HCEC 1CT (cell line): ENCODE measurements at places on chromosomes 2 and 18.

- peak; percentile 29 for DNase-seq
Observed at GRCh38 chr18:39464006-39464405, 1898.4 kb upstream of the CELF4 start.

DNA sequence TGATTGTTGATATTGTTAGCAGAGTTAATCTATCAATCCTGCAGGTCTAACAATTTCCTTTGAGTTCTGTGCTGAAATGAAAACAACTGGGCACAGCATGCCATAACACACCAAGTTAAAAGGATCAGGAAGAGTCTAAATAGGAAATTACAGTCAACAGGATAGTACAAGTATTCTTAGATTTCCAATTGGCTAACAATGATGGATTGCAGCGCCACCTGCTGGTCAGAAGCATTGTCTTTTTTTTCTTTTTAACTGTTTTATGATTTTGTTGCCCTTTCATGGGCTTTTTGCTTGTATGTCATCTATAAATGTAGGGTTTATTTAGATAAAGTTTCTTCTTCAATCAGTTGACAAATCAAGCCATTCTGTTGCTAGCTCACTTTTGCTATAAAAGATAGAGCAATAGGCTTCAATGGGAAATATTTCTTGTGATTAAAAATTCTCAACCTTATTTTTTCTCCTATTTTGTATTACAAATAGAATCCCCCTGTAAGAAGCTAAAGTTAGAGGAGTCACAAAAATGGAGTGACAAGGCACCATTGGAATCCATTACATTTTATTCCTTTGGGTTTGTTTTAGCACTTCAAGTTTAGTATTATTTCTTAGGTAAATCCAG, 40.8 kb upstream of the RPRM start:
- DNase-seq = peak; percentile 25

DNA sequence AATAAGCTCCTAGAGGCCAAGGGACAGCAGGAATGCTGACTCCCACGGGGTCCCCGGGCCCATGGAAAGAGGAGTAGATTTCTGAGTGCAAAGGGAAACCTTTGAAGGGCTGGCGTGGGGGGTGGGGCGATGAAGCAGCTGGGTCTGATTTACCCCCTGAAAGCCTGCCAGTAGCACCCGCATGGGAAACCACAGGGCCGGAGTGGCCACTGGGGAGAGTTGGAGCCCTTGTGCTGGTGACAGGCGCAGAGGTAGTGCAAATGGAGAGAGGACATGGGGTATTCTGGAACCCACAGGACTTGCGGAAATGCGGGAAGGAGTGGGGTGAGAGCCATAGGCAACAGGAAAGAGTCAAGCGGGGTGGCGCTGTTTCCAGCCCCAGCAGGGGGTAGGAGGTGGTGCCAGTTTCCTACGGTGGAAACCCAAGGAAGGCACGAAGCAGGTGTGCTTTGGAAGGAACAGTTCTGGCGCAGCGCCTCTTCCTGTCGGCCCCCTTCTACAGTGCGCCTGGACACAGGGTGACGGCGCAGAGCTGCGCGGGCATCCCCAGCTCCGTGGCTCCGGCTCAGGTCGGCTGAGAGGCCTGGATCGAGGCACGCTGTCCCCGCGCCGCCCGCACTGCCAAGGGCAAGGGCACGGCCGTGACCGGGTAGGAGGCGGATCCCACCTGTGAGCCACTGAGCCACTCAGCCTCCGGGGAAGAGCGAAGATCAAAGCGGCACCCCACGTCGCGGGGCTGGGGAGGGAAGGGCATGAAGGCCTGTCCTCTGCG, 149.0 kb upstream of the GLI2 start:
- no peak for DNase-seq

DNA sequence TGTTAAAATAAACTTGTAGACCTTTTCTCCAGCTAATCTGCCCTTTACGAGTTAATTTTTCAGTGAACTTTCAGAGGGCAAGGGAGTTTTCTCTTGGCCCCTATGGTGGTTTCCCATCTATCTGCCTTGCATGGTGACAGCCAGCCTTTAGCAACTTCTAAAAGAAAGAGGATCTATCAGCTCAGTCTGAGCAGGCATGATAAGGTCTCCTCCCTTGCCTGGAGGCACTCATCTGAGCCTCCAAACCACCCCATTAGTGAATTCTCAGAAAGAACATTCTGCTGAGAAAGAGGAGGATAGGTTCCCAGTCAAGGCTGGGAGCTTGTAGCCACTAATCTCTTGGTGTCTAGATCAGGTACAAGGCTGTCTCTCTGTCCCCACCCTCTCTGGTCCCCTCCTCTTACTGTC, 10.7 kb upstream of the GYPC start:
- DNase-seq = no peak

GRCh38 chr2:33412920-33413319, 63.5 kb upstream of the RASGRP3 start:
- peak; percentile 70 for DNase-seq

- DNase-seq = peak; percentile 12
Observed at GRCh38 chr2:9918275-9918674, 33.2 kb upstream of the GRHL1 start.

DNA sequence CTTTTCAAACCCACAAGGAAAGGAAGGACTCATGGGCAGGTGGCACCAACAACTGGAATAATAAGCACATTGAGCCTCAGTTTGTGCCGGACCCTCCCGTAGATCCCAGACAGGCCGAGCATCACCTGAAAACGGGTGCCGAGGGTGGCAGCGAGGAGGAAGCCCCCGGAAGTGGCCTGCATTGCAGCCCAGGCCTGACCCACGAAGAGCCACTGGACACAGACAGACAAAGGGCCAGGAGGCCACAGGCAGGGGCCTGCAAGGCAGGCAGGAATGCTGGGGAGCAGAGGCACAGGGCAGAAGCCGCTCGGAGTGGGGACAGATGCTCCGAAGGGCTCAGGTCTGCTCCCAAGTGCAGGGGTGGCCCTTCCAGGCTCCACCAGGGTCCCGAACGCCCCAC, 31.7 kb downstream of the MTERF4 start:
- no peak for DNase-seq

DNA sequence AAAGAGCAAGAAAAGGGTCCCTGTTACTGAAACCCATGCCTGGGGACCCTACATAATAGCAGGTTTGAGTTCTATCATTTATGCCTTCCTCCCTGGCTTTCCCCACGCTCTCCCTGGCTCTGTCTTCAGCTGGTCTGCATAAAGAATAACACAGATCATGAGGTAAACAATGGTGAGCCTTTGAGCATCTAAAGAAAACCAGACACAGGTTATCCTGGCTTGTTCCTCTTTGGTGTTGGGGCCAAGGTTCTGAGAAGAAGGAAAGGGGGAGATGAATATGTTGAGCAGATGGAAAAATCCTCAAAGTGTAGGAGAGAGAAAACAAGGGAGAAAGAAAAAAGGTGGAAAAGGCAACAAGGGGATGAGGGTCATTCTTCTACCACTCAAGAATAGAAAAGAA, 127.3 kb downstream of the CABYR start:
- DNase-seq = no peak

DNA sequence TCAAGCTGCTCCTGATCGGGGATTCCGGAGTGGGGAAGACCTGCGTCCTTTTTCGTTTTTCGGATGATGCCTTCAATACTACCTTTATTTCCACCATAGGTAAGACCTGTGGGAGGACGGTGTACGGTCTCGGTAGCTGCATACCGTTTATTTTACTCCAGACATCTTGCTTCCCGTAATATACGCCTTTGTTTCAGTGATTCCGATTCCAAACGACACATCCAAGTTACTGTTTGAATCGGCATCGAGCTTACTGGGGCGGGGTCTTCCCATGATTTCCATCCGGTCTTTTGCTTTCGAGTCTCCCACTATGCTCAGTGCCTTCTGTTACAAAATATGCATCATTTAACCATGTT, 731 bp downstream of the RAB10 start:
- no peak for DNase-seq

DNA sequence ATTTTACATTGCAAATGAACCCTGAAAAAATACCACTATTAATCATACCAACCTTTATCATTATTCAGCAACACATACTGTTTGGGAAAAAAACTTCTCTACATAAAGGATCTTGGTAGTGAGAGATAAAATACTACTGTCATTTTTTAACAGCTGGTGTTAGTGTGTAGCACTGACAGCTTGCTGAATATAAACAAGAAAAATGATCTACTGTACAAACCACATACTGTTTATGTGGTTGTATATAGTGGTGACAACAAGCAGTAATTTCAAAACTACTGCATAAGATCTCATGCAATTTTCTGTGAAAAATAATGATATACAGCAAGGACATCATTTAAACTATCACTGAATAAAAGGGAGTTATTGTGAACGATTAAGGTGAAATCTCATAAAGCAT, 601.2 kb downstream of the LRP1B start:
- DNase-seq = peak; percentile 1

DNA sequence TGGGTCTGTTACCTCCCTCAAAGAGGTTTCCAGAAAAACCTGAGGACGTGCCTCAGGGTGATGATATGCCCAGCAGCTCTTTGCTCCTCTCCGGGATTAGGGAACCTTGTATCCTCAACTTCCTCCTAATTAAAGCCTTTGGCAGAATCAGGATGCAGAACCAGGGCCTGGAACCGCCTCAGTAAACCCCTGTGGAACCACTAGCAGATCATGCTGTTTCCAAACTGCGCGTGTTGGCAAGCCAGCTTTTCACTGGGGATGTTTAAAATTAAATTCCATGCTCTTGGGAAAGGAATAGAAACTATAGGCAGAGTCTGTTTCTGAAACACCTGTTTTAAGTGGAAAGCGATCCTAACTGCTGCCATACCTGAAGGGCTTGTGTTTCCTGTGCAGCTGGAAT, 26.4 kb downstream of the CRIM1 start:
- DNase-seq = no peak

GRCh38 chr2:50575232-50575631, 456.7 kb downstream of the NRXN1 start:
- DNase-seq = no peak

DNA sequence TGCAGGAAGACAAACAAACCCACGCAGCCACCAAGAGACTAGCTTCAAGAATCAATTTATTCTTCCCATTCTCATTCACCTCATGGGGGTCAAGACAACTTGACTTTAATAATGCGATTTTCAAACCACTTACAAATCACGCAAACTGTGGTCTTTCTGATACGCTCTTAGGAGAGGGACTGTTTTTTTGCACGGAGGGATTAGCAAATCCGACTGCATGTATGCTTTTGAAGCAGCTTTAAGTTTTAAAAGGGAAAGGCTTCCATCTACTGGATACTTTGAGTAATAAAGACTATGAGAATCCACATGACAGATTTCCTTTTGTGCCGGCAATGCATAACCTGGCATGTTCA, 322.9 kb upstream of the KCNJ3 start:
- peak; percentile 9 for DNase-seq

DNA sequence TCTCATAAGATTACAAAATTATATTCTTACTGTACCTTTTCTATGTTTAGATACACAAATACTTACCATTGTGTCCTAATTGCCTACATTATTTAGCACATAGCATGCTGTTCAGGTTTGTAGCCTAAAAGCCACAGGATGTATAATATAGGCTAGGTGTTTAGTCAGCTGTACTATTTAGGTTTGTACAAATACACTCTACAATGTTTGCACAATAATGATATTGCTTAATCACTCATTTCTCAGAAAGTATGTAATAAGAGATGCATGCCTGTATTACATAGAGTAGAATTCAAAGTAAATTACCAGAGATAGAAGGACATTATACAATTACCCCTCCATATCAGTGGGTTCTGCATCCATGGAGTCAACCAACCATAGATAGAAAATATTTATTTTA, 201.1 kb upstream of the COL3A1 start:
- peak; percentile 84 for DNase-seq

DNA sequence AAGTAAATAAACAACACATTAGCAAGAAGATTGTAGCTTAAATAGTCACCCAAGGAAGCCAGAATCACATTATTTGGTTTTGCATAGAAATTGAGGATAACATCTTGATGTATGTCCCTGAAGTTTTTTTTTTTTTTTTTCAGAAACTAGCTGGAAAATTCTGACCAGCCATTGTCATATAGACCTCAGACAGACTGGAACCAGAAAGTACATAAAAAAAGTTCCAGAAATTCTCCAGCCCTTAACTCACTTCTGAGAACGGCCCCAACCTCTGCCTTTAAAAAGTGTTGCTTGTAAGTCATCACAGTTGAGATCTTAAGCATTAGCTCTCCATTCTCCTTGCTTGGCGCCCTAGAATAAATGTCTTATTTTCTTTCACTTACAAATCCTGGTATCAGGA, 350.5 kb downstream of the CCDC85A start:
- peak; percentile 17 for DNase-seq

DNA sequence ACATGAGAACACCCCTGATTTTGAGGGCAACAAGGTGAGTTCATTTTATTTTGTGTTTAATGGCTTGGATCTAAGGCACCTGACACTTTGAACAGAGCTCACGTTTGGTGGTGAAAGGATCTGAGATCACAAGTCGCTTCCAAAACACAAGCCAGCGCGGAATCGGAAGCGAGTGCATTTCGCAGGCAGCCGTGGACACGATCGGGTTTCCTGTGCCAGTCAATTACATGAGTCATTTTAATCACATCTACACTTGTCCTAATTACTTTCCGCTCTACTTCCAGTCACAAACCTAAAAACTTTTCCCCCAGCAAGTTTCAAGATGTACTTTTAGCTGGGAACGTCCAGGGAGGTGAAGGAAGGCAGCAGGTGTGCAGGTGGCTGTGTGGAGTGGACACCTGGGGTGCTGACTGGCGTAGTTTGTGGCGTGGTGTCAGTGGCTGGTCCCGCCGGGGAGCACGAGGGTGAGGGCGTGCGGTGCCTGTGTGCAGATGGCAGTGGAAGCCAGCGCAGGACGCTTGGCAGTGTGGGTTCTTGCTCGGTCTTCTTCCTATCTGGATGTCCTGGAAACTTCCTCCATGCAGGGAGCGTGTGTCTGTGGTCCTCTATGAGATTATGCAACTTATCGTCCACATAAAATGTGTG, 75.6 kb downstream of the DCDC2C start:
- no peak for DNase-seq

- no peak for DNase-seq
Observed at GRCh38 chr18:38932752-38933151, 1367.2 kb upstream of the CELF4 start.

- DNase-seq = peak; percentile 54
Observed at GRCh38 chr2:149094217-149095015, 55.9 kb downstream of the LYPD6B start.

GRCh38 chr2:230787101-230787500, 74.5 kb downstream of the CAB39 start:
- DNase-seq = no peak
